ENCODE measurements at places on chromosomes 7 and 10. TPM values are rescaled to one million over a fixed set of nuclear protein-coding genes. Genes with fewer than 3 reads are reported as not detected.

SRRM3 gene
- 2.7 TPM for total RNA-seq

MUC12 gene
- total RNA-seq: not detected

MYO1G gene
- total RNA-seq: 0.84 TPM

CALHM3 gene
- total RNA-seq: not detected

HOXA4 gene
- 4.8 TPM for total RNA-seq

DNA sequence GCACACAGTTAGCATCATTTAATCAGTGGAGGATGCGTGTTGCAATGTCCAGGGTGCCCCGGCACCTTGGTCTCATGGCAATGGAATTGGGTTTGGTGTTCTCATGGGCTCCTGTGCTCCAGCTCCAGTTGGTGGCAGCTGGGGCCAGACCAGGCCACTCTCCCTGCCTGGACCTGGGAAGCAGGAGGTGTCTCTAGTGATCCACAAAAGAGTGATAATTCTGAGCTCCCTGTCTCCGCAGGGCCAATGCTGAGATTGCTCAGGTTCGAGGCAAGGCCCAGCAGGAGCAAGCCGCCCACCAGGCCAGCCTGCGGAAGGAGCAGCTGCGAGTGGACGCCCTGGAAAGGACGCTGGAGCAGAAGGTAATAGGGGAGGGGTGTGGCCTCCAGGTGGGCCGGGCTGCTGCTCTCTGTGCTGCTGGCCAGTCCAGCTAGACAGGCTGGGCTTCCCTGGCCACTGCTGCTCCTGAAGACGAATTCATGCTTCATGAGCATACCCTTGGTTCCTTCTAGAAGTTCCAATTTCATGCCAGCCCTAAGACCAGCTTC, 21.7 kb upstream of the BTBD16 start:
- no peaks in the 10 kb centered on the region for H3K36me3 ChIP-seq
- no peak for DNase-seq
- no peaks in the 10 kb centered on the region for H3K4me1 ChIP-seq
- no peak overlapping the region for H3K4me3 ChIP-seq

DNA sequence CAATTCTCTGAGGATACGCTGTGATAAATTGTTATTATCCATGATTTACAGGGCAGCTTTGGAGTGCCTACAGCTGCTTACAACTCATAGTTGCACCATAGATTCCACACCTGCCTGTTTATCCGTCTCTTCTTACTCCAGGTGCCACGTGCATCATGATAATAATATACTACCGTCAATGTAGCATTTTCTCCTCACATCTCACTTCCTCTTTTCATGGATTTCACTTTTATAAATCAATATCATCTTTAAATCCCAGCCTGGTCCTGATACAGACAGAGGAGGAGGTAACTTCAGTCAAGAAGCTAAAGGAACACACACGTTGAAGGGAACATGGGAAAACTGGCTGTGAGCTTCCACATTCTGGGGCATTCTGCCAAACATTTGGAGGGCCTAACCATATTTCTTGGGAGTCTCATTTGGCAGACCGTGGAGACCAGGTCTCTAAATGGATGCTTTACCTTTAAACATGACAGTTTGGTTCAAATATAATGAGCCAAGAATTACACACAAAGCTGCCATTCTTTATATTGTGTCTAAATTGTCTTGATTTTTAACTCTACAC, 2.4 kb downstream of the CH25H start:
- H3K27me3 ChIP-seq: peaks cover 26% of the 10 kb centered on the region
- DNase-seq: no peak
- H3K36me3 ChIP-seq: no peaks in the 10 kb centered on the region
- no peak overlapping the region for H3K4me3 ChIP-seq
- H3K4me1 ChIP-seq: peaks cover 20% of the 10 kb centered on the region

DNA sequence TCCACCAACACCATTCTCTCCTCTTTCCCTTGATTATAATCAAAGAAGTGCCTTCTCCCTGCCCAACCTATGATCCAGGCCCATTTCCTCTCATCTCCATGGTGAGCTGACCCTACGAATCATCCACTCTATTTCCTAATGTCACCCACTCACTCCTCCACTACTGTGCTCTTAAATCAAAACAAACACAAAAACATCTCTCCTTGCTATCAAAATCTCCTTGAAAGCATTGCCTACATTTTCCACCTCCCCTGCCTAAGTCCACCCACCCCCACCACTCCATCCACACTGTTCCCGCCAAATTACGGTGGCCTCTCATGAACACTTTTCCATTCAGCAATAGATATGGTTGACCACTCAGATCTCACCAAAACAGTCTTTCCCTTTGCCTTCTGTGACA, 5.3 kb downstream of the DYDC1 start:
- H3K27me3 ChIP-seq: peaks cover 18% of the 10 kb centered on the region
- DNase-seq: no peak
- H3K36me3 ChIP-seq: no peaks in the 10 kb centered on the region
- H3K27ac ChIP-seq: no peak overlapping the region
- H3K4me1 ChIP-seq: peaks cover 3% of the 10 kb centered on the region

DNA sequence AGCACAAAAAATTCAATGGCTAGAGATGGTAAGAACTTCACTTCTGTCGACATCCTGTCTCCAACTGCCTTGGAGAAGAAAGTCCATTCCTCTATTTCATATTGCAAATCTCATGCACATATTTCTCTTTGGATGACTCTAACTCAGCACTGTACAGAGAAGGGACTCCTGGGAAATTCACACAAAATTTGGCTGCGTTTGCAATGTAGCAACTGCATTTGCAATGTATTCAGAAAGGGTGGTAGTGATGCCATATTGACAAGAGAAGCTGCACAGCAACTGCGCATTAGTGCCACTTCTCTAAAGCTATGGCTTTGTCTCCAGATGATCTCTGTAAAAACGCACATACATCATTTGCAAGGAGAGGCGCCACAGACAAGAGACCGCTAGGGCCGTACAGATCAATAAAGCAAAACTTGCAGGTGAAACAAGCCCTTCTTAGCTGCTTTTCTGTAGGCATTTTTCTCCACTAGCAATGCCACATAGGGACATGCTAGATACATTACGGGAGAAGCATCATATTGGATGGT, 389.5 kb downstream of the TCERG1L start:
- no peaks in the 10 kb centered on the region for H3K36me3 ChIP-seq
- no peaks in the 10 kb centered on the region for H3K4me1 ChIP-seq
- H3K27me3 ChIP-seq: no peaks in the 10 kb centered on the region
- DNase-seq: no peak
- no peak overlapping the region for H3K27ac ChIP-seq

- H3K27ac ChIP-seq: no peak overlapping the region
- no peak overlapping the region for H3K4me3 ChIP-seq
- no peak for DNase-seq
- no peaks in the 10 kb centered on the region for H3K36me3 ChIP-seq
- no peaks in the 10 kb centered on the region for H3K4me1 ChIP-seq
- H3K27me3 ChIP-seq: peaks cover 48% of the 10 kb centered on the region
Observed at GRCh38 chr7:4959893-4960292, 906 bp upstream of the MMD2 start.

GRCh38 chr10:15787426-15787825, 67.7 kb upstream of the ITGA8 start:
- no peak overlapping the region for H3K4me3 ChIP-seq
- H3K4me1 ChIP-seq: no peaks in the 10 kb centered on the region
- no peak for DNase-seq
- H3K36me3 ChIP-seq: peaks cover 30% of the 10 kb centered on the region
- H3K27me3 ChIP-seq: no peaks in the 10 kb centered on the region
- no peak overlapping the region for H3K27ac ChIP-seq

DNA sequence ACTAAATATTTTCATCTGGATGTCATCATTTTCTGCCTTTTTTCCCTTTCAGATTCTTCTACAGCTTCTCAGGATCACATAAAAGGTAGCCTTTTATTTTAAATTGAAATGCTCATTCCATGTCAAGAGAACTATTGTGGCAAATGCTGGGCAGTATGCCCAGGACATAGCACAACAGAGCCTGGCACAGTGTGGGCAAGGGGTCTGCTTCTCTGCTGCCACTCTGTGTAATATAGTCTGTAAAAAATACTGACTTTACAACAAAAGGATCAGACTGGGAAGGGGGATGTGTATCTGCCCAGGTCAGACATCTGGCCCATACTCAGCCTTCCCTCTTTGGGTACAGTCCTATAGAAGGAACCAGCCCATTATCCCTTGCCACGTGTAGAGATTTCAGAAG, 62.7 kb downstream of the CUZD1 start:
- no peaks in the 10 kb centered on the region for H3K36me3 ChIP-seq
- H3K4me3 ChIP-seq: no peak overlapping the region
- H3K4me1 ChIP-seq: no peaks in the 10 kb centered on the region
- H3K27ac ChIP-seq: no peak overlapping the region
- no peak for DNase-seq

DNA sequence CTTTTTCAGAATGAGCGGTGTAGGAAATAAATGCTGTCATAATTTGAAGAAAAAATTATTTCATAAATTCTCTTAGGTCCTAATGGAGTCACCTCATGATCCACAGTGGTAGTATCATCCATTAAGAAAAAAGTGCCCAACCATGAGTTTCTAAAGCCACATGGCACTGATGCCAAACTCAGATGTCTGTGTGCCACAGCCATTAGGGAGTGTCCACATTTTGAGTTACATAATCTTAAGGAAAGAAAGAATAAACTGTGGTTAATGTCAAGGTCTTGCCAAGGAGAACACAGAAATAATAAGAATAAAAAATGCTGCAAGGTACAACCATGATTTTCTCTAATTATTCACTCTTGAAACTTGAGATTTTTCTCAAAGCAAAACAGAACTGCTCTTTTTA, 1101.8 kb downstream of the SORCS3 start:
- no peak overlapping the region for H3K4me3 ChIP-seq
- no peaks in the 10 kb centered on the region for H3K4me1 ChIP-seq
- H3K27ac ChIP-seq: no peak overlapping the region
- no peak for DNase-seq
- no peaks in the 10 kb centered on the region for H3K27me3 ChIP-seq

DNA sequence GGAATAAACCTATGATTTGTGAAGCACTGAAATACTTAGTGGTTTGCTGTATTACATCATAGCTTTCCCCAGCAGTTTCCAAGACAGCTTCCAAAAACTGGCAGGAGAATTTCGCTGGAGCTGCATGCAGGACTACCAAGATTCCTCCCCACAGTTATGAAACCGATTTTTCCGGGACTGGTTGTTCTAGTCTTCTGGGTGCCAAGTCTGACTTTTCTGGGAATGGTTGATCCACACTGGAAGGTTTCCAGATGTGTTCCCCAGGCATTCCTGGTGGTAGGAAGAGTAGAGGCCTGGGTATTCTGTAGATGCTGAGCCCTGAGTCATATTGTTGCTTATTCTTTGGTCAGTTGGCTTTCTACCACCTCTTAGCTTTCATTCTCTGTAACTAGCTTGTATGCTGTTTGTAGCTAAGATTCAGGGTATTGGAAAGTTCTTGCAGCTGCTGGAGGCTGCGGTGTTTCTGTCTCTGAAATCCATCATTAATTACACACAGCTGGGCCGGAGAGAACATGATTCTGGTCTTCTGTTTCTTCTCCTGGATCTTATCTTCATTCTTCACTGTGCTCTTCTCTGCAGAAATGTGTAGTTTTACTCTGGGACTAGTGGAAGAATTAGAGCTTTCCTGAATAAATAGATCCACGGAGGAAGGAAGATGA, 6.3 kb downstream of the ABCC2 start:
- H3K4me1 ChIP-seq: peaks cover 12% of the 10 kb centered on the region
- no peaks in the 10 kb centered on the region for H3K36me3 ChIP-seq
- peak overlapping the region; percentile 69 for H3K27ac ChIP-seq
- peak; percentile 78 for DNase-seq

DNA sequence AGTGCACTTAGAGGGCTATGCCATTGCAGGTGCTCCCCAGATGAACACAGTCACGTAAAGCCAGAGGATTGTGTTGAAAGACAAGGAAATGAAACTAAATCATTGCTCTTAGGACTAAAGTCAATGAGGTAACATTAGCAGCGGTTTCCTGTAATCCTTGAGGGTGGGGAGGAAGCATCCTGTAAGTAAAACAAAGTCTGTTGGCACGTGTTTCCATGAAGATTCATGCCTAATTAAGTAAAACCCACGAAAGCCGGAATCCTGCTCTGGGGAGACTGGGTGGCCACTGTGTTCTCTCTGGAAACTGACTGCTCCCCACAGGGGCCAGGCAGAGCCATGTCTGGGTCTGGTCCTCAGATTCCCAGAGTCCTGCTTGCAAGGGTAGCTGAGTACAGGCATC, 18.3 kb downstream of the STEAP1B start:
- no peak overlapping the region for H3K4me3 ChIP-seq
- no peaks in the 10 kb centered on the region for H3K4me1 ChIP-seq
- H3K36me3 ChIP-seq: peaks cover 6% of the 10 kb centered on the region

DNA sequence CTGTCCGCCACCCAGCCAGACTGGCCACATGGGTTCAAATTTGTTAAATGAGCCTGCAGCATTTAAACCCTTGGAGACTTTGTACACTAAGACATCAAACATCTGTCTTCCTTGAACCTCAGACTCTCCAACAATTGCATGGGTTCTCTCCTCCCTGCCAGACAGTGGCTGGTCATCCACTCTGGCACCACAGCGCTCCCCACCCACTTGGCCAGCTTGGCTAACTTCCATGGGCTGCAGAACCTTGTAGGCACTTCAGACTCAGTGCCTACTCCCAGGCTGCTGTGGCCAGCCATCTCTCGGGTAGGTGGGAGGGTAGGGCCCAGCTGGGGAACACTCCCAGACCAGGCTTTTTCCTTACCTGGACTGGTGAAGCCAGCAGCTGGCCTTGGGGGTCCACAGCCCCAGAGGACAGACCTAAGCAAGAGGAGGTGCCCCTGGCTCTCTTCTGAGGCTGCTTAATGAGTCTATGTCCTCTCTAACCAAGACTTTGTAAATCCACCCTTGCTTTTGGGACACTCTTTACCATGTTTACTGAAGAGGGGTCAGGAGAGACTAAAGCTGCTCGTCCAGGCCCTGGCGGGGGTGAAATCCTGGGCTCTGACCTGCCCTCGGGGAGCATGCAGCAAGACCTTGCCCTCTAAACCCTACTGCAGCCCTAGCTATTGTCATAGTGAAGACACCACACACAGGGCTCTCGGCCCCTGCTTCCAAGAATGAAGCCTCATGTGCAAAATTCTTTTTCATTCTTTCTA, 82.7 kb downstream of the ARHGAP22 start:
- H3K27me3 ChIP-seq: peaks cover 9% of the 10 kb centered on the region
- no peak overlapping the region for H3K4me3 ChIP-seq

GRCh38 chr7:100674411-100675104, 1.0 kb downstream of the GNB2 start:
- peak overlapping the region; percentile 99 for H3K27ac ChIP-seq
- H3K4me3 ChIP-seq: peak overlapping the region; percentile 94
- H3K36me3 ChIP-seq: peaks cover 8% of the 10 kb centered on the region
- DNase-seq: no peak
- peaks cover 21% of the 10 kb centered on the region for H3K4me1 ChIP-seq

DNA sequence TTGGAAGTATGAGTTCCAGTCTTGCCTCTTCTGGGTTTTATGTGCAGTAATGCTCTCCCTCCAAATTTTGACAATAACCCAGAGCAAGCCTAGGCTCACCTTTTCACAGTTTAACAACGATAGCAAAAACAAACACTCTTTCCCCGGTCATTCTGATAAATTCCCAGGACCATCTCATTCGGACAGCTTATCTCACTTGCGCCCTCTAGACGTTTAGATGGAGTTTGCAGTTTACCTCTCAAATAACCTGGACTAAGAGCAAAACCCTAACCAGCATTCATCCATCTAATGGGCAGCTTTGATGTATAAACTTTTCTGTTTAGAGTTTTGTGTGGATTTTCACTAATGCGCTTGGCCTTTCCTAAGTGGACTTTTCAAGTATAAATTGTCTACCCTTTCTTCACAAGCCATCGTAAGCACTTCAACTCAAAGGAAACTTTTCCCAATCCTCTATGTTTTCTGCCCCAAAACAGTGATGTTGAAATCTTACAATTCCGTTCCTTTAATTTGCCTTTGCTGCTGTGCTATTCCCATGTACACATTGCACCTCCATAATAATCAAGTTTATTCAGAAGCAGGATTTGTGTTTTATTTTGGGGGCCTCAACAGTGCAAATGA, 114.9 kb downstream of the HDAC9 start:
- no peak for DNase-seq
- no peaks in the 10 kb centered on the region for H3K27me3 ChIP-seq
- H3K4me3 ChIP-seq: no peak overlapping the region
- no peak overlapping the region for H3K27ac ChIP-seq
- H3K36me3 ChIP-seq: no peaks in the 10 kb centered on the region

Data from tibial nerve (tissue), 4 donors.